Upper lobe of left lung (tissue), 6 donors: ENCODE measurements at places on chromosomes 11 and 22.
A peak's percentile ranks its signal among the peaks of the same experiment; 100 is the strongest.

DNA sequence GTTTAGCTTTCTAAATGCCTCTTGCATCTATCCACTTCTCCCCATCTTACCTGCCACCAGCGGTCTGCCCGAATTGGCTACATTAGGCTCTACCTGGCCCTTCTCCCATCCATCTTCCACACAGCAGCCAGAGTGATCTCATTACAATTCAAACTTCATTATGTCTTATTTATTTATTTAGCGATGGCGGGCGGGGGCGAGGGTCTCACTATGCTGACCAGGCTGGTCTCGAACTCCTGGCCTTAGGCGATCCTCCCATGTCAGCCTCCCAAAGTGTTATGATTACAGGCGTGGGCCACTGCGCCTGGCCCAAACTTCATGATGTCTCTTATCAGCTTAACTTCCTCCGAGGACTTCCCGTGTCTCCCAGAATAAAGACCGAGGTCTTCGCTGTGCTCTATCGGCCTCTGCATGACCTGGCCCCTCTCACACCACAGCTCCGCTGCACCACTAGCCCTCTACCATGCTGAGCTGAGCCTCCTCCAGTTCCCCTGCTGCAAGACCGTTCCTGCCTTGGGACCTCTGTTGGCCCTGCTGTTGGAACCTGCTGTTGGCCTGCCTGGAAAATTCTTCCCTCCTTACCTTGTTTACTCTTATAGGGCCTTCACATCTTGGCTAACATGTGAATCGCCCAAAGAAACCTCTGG, 870 bp upstream of the CTTN start:
- no peak for DNase-seq

DNA sequence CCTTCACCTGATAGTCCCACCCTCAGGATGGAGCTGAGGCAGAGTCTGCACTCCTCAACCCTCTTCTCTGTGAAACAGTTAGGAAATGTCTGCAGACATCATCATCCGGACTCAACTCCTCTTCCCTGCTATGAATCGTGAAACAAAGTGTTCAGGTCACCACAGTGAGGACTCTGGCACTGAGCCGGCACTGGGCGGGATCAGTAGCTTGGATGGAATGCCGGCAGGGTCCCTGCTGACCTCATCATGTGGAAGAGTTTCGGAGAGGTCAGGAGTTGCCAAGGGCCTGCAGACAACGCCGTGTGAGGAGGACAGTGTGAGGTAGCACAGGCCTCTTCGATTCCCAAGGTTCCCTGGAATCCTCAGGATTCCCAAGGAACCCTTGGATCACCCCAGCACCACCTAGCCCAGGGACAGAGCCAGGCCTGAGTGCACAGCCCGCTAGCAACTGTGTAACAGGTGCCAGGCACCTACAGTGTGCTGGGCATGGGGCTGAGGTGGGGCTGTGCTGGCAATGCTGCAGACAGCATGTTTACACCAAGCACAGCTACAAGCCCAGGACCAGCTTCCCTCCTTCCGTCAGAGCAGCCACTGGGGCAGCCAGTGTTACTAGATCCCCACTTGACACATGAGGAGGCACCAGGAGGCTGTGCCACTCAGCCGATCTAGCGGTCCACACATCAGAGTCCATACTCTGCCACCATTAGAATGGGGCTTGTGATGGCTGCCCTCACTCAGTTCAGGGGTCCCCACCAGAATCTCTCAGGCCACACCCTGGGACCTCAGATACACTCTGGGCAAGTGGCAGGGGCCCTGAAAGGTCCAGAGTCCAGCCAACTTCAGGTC, 693 bp upstream of the LINC01488 start:
- DNase-seq: no peak

GRCh38 chr11:76325185-76325584, 55.7 kb downstream of the THAP12 start:
- DNase-seq: no peak

DNA sequence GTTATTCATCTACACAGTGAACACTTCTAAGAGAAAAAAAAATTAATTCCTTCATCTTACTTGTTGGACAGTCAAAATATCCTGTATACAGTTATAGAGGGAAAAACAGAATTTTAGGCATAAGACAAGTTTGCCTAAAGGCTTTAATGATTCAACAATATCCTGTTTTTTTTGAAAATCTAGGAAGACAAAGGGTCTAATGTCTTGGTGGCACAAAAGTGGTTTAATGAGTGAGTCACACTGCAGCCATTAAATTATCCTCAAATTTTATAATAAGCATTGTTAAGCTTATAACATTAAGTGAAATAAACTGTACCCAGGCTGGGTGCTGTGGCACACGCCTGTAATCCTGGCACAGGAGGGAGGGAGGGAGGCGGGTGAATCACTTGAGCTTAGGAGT, 72.9 kb downstream of the GAB2 start:
- no peak for DNase-seq

- DNase-seq: no peak
Observed at GRCh38 chr22:37827056-37827455, 3.9 kb downstream of the GALR3 start.

GRCh38 chr11:2668876-2669275, 30.9 kb downstream of the KCNQ1OT1 start:
- no peak for DNase-seq

- no peak for DNase-seq
Observed at GRCh38 chr22:17373855-17374254, 4.6 kb downstream of the CECR2 start.

- no peak for DNase-seq
Observed at GRCh38 chr11:76781046-76781801, 1.9 kb upstream of the TSKU start.

- DNase-seq: no peak
Observed at GRCh38 chr11:40170078-40170477, 1289.4 kb downstream of the LRRC4C start.

DNA sequence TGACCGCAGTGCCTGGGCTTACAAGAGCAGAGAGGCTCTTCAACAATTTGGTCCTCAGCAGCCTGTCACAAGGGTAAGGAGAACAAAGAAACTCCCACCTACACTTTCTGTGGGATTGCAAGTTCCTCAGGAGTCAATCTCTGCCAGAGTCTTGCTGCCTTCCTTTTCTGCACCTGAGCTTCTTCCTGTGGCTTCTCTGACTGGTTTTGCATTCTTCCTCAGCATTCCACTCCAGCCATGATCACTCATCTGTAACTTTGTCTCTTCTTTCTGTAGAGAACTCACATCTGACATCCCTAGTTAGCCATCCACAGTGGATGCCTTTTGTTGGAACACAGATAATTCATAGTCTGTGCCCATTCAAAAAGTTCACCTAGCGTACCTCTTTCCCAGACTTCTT, 14.2 kb upstream of the OR6A2 start:
- no peak for DNase-seq

DNA sequence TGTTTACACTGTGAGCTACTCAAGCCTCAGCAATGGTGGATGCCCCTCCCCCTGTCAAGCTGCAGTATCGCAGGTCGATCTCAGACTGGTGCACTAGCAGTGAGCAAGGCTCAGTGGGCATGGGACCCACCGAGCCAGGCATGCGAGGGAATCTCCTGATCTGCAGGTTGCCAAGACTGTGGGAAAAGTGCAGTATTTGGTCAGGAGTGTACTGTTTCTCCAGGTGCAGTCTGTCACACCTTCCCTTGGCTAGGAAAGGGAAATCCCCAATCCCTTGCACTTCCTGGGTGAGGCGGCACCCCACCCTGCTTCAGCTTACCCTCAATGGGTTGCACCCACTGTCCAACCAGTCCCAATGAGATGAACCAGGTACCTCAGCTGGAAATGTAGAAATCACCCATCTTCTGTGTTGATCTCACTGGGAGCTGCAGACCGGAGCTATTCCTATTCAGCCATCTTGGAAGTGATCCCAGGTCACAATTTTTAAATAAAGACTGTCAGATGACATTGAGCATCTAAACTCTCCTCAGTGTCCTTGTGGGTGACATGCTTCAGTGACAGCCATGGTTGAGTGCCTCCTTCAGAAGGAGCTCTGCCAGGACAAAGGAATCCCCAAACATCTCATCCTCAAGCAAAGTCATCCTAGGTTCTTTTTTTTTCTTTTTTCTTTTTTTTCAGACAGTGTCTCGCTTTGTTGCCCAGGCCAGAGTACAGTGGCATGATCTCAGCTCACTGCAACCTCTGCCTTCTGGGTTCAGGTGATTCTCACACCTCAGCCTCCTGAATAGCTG, 10.8 kb downstream of the SLC22A24 start:
- no peak for DNase-seq

DNA sequence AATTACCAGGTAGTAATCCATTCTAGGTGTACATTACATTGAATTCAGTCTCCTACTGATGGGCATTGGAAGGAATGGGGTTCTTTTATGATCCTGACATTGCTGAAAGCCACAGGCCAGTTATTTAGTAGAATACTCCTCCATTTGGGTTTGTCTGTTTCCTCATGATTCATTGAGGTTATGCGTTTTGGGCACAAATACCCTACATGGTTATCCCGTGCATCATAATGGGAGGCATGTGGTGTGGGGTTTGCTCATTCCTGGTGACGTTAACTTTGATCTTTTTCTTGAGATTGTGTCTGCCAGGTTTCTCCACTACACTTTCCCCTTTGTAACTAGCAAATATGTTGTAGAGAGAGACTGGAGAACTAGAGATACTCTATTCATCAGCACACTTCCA, 5.5 kb downstream of the FOLR3 start:
- DNase-seq: no peak

GRCh38 chr11:114317787-114318137, 21.6 kb downstream of the NNMT start:
- DNase-seq: no peak

GRCh38 chr11:9565822-9566560, 7.5 kb upstream of the WEE1 start:
- peak; percentile 23 for DNase-seq

- DNase-seq: no peak
Observed at GRCh38 chr22:25942115-25942855, 200.3 kb downstream of the MYO18B start.

GRCh38 chr11:14357881-14358728, 878 bp downstream of the RRAS2 start:
- peak; percentile 66 for DNase-seq

DNA sequence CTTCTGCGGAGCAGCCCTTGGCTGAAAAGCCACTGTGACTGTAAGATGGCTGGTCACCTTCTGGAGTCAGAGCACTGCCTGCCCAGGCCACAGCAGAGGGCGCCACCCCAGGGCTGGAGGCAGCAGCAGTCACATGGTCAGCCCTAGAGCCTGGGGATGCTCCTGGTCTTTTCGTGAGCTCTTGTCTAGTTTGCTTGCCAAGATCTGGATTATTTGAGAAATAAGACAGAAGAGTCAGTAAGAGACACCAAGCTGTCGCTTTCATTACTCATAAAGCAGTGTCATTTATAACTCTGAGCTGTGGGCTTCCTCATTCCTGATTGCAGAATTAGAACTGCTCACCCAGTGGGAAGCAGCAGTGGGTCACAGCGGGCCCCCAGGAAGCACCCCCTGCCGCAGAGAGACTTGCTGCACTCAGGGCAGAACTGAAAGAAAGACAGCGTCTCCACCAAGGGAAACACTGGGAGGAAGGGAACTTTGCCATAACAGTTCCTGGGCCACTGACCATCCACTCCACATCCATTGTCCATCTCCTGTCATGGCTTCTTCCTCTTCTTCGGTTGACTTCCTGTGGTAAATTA, 56.7 kb downstream of the PPP6R2 start:
- DNase-seq: peak; percentile 79

GRCh38 chr22:39620924-39621690, 50.6 kb downstream of the CACNA1I start:
- DNase-seq: no peak

- no peak for DNase-seq
Observed at GRCh38 chr11:126963115-126963514, 37.5 kb downstream of the KIRREL3 start.

DNA sequence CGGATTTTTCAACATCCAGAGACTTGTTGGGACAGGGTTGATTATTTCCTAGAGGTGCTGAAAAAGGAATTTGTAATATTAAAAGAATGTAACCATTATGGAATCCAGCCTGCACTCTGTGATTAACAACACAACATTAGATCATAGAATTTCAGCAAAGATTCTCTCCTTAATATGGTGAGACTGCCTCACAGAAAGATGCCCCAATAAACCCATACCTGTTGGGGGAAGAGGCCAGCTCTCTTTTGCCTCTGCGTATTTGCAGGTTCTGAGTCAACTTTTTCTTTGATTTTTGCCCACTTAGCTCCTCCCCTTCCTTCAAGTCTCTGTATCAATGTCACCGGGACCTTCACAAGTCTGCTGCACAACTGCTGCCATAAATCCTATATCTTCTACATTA, 12.4 kb upstream of the MTMR3 start:
- DNase-seq: no peak

DNA sequence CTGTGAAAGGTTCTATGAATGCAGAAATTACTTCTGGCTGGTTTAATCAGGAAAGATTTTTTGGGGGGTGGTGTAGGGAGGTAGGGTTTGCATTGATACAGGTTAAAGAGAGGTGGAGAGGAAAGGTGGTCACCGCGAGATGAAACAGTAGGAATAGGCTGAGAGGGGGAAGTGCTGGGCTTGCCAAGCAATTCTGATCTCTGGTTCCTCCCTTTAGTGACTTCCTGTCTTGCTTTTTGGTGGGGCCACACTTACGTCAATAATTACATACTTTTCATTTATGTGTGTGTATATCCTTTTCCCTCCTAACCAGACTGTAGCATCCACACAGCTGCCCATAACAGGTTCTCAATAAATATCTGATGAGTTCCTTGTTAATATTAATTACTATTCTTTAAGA, 120.0 kb downstream of the CTNND1 start:
- no peak for DNase-seq

DNA sequence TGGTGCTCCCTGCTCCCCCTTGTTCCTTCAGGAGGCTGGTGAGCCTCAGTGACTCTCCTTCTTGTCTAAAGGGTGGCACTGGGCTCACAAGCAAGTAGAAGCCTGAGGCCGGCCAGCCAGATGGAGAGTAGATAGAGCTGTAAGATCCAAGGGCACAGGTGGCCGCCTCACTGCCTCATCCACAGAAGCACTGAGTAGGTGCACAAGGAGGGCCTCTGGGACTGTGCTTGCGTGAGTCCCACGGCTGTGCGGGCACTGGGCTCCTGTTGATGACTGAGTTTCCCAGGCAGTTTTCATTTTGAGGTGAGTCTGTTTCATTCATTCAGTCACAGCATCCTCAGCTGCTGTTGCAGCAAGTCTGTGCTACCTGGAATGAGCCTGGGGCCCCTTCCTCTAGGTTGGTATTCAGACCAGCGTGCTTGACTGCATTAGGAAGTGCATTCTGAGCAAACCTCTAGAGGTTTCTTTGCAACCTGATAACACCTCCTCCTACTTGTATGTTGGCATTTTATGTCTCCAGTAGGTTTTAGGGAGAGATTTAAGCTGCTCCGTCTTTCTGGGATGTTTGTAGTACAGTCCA, 184.0 kb downstream of the TBC1D22A start:
- DNase-seq: no peak

GRCh38 chr11:68649851-68650555, 34.3 kb upstream of the GAL start:
- DNase-seq: peak; percentile 44

DNA sequence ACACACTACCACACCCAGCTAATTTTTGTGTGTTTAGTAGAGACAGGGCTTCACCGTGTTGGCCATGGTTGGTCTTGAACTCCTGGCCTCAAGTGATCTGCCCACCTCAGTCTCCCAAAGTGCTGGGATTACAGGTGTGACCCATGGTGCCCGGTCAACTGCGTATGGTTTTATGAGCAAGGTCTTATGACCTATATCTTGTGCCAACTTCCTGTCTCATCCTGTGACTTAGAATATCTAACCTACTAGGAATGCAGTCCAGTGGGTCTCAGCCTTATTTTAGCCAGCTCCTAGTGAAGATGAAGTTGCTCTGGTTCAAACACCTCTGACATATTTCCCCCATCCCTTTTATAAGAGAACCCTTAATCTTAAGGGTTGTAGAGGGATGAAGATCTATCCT, 66.1 kb upstream of the OR5AN1 start:
- no peak for DNase-seq
